Non-pigmented ciliary epithelial cell (primary cell): ENCODE measurements at places on chromosomes 13 and 19.

- DNase-seq: no peak
Observed at GRCh38 chr19:3053218-3053621, 9.1 kb downstream of the TLE5 start.

DNA sequence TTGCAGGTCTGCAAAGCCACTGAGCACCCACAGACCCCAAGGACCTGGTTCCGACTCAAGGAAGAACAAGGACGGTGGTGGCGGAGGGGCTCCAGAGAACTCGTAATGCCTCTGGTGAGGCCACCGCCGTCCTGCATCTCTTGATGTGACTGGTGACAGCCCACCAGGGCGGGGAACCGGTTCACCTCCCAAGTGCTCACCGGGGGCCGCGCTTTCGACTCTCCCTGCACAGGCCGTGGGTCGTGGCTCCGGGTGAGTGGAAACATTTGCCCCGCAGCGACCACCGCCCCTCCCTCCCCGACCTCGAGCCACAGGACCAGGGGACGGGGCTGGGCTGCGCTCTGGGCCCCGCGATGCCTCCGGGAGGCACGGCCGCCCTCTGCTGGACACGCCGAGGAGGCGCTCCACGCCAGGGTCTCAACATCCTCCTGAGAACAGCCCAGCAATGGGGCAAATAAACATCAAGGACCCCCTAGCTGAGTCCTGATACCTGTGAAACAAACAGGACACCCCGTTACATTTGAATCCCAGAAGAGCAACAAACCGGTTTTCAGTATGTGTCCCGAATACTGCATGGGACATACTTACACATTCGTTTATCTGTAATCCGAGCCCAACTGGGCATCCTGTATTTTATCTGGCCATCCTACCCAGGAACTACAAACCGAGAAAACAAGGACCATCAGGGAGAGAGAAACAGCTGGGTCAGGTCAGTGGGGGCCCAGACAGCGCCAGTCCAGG lies 3.9 kb upstream of the PLPP2 start:
- no peak for DNase-seq

GRCh38 chr19:4580961-4581665 lies 21.6 kb upstream of the SEMA6B start:
- no peak for DNase-seq

GRCh38 chr19:46016426-46017094 lies 6.3 kb downstream of the PGLYRP1 start:
- no peak for DNase-seq

DNA sequence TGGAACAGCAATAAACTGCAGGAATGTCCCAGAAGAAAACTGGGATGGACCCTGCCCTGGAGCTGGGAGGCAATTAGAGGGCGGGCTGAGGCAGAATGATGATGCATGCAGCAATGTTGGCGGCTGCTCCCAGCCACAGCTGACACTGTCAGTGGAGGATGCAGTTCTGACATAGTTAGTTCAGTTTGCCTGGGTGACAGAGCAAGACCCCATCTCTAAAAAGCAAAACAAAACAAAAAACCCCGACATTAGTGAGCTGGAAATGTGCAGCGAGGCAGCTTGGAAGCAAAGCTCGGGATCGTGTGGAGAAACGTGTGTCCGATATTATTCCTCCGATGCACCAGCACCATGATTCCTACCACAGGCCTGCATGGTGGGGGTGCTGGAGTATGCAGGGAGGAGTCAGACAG lies 110.1 kb upstream of the UQCRFS1 start:
- no peak for DNase-seq

DNA sequence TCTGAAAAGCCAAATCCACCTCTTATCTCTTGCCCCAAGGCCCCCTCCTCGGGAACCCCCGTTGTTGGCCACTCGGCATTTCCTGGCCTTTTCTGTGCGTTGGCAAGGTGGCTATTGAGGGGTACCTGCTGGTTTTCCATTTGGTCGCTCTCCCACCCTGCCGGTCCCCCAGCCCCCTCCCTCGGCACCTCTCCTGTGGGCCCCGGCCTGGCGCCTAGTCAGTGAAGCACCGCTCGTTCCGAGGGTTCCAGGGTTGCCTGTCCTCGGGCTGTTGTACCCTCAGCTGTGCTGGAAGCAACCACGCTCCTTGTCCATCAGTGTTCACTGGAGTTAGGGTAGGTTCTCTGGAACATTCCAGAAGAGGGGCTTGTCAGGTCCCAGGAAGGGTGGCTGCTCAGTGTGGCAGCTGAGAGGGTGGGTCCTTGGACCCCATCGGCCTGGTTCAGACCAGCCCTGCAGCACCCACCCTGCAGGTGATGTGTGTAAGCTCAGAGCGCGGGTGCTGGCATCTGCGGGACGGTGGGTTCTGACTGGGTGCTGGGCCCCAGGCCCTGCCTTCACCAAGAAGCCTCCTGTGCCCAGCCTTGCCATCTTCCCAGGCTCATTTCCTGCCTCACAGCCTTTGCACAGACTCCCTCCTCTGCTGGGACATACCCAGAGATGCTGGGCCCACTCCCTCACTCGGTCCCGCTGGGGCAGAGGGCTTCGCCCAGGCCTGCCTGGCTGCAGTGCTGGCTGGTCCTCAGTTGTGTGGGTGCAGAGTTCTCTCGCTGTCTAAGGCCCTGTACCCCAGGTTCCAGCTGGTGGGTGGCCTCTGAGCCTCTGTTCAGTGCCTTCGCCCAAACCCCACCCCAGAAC lies 21.3 kb downstream of the NKPD1 start:
- DNase-seq: no peak

DNA sequence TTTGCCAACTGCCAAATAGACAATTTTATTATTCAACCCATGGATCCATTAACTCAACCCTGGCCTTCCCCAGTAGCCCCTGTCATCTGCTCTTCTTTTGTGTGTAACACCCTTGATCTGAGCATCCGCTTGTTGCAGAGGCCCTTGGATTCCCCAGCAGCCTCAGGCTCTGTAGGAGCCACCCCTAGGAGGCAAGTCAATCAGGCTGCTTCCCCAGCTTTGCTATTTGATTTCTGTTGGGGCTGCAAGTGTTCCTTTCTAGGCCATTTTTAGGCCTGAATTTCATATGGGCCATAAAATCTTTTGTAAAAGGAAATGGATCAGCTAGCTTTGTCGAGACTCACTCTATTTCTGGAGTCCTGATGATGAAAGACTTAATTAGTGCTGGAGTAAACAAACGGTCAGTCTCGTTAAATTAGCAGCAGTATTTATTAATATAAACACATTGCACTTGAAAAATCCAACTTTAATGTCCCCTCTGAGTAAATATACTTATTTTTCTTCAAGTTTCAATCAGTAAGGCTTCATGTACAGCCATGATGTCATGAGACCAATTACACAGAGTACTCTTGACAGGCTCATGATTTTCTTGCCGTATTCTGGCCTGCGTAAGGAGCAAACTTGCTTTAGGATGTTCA lies 105.3 kb downstream of the RGCC start:
- no peak for DNase-seq

- DNase-seq: no peak
Observed at GRCh38 chr13:80684217-80684991, 343.5 kb upstream of the SPRY2 start.

GRCh38 chr13:29480893-29481525 lies 114.5 kb downstream of the SLC7A1 start:
- no peak for DNase-seq

- no peak for DNase-seq
Observed at GRCh38 chr19:29326849-29327840, 114.2 kb upstream of the UQCRFS1 start.

GRCh38 chr19:45350477-45351058 lies 10.0 kb downstream of the KLC3 start:
- no peak for DNase-seq

DNA sequence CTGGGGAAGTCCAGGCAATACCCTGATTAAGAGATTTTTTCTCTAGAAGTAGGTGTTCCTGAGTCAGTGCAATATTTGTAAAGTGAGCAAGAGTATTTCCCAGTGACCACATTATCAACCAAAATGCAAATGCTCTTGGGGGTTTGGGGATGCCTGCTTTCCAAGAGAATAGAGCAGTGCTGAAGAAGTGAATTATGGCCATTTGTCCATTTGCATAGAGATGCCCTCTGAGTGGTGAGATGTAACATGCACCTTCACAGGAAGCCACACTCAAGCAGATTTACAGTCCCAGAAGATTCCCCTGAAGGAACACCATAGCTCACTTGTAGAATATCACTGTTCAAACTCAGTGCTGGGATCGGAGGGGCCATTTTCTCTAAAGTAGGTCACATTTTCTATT lies 71.8 kb downstream of the TNFSF11 start:
- no peak for DNase-seq

GRCh38 chr13:33872005-33872351 lies 54.0 kb downstream of the RFC3 start:
- no peak for DNase-seq

GRCh38 chr19:5880604-5881078 lies 10.3 kb upstream of the FUT5 start:
- no peak for DNase-seq

DNA sequence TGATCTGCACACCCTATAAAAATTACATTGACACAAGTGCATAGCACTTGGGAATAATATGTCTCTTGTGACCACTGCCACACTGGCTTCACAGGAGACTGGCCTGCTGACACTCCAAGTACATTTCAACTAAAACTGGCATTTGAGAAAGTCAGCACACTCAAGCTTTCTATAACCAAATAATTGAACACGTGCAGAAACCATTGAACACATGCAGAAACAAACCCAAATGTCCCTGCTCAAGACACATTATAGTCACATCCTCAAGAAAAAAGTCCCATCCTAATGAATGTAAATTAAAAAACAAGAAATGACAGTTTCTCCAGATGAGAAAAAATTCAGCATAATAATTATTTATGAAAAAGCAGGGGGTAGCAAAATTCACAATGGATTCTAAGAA lies 1859.1 kb upstream of the PCDH20 start:
- DNase-seq: no peak

DNA sequence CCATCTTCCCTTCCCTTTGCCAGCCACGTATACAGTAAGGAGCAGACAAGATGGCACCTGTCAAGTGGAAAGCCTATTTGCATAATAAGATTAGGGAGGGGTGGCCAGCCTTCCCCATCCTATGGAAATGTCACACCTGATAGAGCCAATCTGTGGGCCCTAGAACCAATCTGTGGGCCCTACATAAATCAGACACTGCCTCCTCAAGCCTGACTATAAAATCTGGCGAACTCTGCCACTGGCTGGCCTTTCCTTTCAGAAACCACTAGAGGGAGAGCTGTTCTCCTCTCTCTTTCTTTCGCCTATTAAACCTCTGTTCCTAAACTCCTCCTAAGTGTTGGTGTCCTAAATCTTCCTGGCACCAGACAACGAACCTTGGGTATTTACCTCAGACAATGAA lies 231.5 kb upstream of the KLHL1 start:
- no peak for DNase-seq
